ENCODE measurements at places on chromosomes 3 and 15.

DNA sequence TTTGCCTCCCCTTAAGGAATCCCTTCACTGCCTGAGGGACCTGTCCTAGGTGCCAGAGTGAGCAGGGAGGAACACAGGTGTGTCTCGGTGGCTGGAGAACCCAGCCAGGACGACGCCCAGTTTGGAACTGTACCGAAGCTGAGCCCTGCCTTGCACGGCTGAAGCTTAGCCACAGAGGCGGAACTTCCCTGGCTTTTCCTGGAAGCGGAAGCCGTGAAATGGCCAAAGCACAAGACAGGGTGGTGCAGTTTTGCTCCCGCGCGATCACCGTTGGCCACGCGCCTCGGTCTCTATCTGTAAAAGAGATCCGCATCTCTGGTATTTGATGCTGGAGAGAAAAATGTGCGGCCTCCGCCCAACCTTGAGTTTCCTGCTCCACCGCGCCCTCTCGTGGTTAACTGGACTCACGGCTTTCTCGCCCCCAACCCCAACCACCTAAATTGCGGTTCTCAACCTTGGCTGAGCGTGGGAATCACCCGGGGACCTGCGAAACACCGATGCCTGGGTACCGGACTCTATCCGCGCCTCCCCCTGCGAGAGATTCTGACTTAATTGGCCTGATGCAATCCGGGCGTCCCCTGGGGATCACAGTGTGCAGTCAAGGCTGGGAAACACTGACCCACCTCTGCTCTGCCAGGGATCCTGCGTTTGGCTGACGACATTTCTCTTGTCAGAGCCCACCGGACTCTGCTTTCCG, 70.7 kb upstream of the ABHD2 start:
- DNase-seq = peak; percentile 79

- DNase-seq = peak; percentile 88
Observed at GRCh38 chr3:146550743-146551510, 6.5 kb upstream of the PLSCR1 start.

GRCh38 chr3:99248913-99249312, 347.4 kb upstream of the DCBLD2 start:
- DNase-seq = peak; percentile 26

DNA sequence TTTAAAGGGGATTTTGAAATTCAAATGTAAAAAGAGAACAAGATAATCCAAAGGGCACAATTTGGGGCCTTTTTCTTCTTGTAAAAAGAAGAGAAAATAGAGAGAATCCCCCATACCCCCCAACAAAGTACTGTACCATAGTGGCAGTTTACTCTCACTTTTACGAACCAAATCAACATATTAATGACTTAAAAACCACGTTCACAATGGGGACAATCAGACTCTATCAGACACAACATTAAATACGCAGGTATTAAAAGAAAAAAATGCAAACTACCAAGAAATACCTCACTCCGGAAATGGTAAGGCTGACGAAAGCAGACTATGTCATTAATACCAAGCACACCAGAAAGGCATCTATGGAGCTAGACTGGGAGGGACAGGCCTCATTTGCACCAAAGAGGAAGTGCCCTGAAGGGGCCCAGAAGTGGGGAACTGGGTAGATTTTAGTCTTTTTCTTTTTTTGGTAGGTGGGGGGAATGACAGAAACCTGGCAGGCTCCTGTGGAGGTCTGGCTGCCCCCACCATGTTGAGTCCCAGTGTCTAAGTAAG, 134.3 kb downstream of the TIGIT start:
- DNase-seq = no peak

GRCh38 chr3:149506540-149506939, 32.0 kb downstream of the TM4SF4 start:
- peak; percentile 56 for DNase-seq

DNA sequence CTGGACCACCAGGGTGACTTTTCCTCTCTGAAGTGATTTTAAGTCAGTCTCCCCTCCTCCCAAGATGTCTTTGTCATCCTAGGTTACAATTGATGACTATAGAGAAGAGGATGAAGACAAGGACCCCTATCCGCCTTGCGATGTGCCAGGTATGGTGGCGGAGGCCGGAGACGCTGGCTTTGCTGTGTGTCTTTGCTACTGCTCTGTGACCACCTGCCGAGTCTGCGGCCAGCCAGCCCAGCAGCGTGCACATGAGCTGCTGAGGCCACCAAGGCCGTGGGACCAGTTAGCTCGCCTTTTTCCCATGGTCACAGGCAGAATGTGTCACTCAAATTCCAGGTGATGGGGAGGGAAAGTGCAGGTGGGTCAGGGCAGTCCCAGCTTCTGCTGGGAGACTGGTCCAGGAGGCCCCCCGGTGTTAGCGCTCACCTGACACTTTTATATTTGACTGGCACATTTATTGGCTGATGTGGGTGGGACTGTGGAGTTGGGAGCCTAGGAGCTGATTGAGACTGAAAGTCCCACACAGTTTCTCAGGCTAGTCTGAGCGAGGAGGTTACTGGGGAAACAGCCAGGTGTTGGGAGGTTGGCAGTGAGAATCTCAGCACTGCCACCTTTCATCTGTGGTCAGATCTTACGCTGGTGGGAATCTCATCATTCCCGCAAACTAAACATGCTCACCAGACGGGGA, 114.1 kb downstream of the CHDH start:
- no peak for DNase-seq

DNA sequence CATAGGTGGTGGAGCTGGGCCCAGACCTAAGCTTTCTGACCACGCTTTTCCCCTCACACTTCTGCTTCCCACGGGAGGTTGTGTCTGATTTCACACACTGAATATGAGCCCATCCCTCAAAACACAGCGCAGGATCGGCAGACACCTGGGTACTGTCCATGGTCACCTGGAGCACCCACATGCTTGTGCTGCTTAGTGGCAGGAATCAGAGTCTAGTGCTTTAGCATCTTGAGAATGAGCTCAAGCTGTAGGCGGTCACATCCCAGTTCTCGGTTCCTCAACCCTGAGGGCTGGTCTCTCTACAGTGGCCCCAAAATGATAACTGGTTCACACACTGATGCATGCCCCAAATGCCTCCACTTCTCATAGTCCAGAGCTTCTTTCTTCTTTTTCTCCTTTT, 111.0 kb downstream of the SEMA5B start:
- no peak for DNase-seq

- DNase-seq = peak; percentile 93
Observed at GRCh38 chr15:92907896-92908712, 8.0 kb downstream of the CHD2 start.

- no peak for DNase-seq
Observed at GRCh38 chr15:96341513-96342405, 11.3 kb downstream of the NR2F2 start.

- DNase-seq = peak; percentile 94
Observed at GRCh38 chr3:30538791-30539190, 67.6 kb upstream of the TGFBR2 start.

GRCh38 chr3:38587548-38588131, 61.8 kb downstream of the SCN5A start:
- DNase-seq = no peak

DNA sequence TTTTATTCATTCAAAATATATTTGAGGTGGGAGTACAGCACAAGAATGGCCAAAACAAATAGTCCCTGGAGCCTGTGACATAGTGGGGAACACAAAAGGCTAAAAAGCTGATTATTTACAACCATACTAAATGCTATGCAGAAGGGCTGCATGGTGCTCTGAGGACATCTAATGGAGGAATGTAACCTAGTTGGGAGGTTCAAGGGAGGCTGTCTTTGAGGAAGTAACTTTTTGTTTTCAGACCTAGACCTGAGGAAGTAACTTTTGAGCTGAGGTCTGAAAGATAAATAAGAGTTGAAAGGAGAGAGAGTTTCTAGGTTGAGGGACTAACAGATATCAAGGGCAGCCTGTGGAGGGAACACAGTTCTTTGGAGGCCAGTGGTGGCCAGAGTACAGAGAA, 34.8 kb upstream of the RASA2 start:
- DNase-seq = peak; percentile 69

DNA sequence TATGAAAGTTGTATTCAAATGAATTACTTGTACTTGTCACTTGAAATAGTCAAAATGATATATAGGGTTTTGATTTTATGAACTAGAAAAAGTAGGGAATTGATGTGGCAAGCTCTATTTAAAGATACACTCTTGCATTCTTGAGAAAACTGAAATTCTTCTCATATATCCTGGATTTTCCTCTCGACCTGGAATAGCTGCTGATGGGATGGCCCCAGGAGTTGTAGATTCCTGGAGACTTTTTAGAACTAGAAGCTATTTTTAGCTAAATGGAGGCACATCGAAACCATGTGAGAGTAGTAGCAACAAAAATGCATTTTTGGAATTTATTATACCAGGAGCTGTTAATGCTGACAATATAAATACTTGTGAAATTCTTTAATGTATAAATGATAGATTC, 125.9 kb downstream of the LEKR1 start:
- peak; percentile 41 for DNase-seq

- no peak for DNase-seq
Observed at GRCh38 chr15:99593070-99593469, 27.3 kb downstream of the MEF2A start.

- peak; percentile 25 for DNase-seq
Observed at GRCh38 chr3:143974271-143975238, 2.9 kb downstream of the DIPK2A start.

GRCh38 chr3:187968883-187969580, 184.9 kb upstream of the LPP start:
- peak; percentile 75 for DNase-seq

GRCh38 chr3:159934216-159934615, 54.4 kb upstream of the IL12A start:
- DNase-seq = no peak

GRCh38 chr15:25469377-25469776, 30.6 kb upstream of the UBE3A start:
- no peak for DNase-seq

- DNase-seq = no peak
Observed at GRCh38 chr15:29952225-29952624, 130.0 kb upstream of the TJP1 start.

- DNase-seq = peak; percentile 61
Observed at GRCh38 chr3:177468816-177469215, 271.5 kb upstream of the TBL1XR1 start.

DNA sequence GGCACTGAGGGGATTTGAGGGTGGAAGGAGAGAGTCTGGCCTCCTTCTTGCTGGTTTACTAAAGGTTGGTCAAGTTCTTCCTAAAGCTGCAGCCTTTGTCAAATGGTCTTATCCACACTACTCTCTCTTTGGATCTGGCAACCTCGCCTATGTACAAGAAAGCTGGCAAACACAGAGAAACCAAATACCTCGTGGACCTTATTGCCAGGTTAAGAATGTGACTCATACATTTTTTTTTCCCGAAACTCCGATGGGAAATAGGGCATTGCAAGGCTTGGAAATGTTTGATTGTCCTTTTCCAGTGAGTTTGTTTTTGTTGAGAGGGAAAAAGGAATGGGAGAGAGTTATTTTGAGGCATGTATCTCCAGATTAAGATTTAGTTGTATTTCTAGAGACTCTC, 13.9 kb downstream of the EOMES start:
- no peak for DNase-seq

DNA sequence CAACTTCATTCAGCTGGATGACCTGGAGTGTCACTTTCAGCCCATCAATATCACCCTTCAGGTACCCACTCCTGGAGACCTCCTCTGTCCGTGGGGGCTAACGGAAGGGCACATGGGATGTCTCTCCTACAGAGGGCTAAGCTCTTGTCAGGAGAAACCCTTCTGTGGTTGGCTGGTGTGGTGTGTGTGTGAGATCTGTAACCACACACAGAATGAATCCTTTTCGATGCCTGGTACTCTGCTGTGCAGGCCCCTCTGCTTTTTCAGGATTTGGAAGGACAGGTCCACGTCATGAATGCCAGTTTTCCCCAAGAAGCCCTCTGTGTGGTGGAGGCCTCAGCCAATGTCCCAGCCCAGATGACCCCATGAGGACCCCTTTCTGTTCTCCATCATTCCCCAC, 117.7 kb upstream of the CTDSPL start:
- no peak for DNase-seq

DNA sequence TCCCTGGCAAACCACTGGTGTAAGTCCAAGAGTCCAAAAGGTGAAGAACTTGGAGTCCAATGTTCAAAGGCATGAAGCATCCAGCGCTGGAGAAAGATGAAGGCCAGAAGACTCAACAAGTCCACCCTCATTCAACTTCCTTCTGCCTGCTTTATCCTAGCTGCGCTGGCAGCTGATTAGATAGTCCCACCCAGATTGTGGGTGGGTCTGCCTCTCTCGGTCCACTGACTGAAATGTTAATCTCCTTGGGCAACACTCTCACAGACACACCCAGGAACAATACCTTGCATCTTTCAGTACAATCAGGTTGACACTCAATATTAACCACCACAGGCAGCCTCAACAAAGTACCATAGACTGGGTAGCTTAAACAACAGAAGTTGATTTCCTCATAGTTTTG, 245.9 kb upstream of the IGF1R start:
- DNase-seq = no peak

GRCh38 chr15:96350934-96351724, 20.6 kb downstream of the NR2F2 start:
- no peak for DNase-seq

- DNase-seq = peak; percentile 89
Observed at GRCh38 chr15:87365186-87365585, 891.4 kb downstream of the NTRK3 start.

GRCh38 chr15:60363087-60363549, 34.7 kb downstream of the ANXA2 start:
- DNase-seq = no peak

DNA sequence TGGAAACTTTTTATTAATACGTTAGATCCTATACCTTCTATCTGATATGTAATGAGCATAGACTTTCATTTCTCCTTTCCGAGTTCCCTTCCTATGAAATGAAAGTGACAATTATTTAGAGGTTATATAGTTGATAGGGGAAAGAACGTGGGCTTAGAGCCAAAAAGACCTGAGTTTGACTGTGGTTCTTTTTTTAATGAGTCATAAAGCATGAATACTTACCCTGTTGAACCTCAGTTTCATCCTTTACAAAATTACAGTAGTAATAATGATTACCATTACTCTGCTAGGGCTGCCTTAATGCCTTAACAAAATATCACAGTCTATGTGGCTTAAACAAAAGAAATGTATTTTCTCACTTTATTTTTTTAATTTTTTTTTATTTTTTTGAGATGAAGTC, 75.9 kb downstream of the AGBL1 start:
- DNase-seq = no peak

DNA sequence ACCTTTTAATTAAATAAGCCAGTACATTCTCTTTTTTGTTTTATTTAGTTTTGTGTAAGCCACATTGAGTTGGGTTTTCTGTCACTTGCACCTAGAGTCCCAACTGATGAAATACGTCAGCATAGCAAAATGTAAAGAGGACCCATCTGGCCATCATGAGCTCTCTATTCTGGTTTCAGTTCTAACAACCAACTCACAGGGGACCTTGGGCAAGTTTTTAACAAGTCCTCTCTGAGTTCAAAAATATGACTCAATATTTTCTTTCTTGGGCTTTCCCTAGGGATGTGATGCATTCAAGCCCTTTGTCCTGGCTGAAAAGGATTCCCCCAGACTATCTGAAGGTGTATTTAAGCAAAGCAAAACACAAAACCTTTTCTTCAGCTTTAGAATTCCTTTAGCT, 32.9 kb downstream of the PLCH1 start:
- peak; percentile 3 for DNase-seq

Measured in fibroblast of skin of right quadriceps (primary cell).